ENCODE measurements at places on chromosomes 4 and X.

DNA sequence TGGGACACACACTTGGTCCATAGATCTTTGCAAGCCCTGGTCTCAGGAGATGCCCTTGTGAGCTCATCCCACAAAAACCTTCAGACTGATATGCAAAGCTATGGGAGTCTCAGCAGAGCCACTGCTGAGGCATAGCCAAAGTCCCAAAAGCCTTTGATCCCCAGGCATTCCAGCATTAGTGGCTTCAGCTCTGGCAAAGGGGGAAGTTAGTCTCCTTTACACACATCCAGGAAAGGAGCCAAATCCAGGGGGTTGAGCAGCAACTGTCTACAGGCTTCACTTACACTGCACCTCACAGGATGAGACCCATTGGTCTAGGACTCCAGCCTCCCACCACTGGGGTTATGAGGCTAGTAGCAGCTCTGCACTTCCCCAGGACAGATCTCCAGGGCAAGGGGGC, 14.0 kb downstream of the PF4 start:
- no peak for DNase-seq

- no peak for DNase-seq
Measured at GRCh38 chrX:55118574-55118973, 29.8 kb downstream of the PAGE2 start.

- no peak for DNase-seq
Measured at GRCh38 chrX:11426712-11427452, 133.7 kb downstream of the AMELX start.

- no peak for DNase-seq
Measured at GRCh38 chrX:54423161-54423888, 16.9 kb upstream of the TSR2 start.

Measured in activated CD8-positive, alpha-beta memory T cell treated with anti-CD3 and anti-CD28 coated beads for 48 hours (primary cell).